ENCODE measurements at places on chromosomes 13 and 19. TPM values are rescaled to one million over a fixed set of nuclear protein-coding genes. Genes with fewer than 3 reads are reported as not detected.

GRCh38 chr13:109293166-109293565 is 493.2 kb downstream of the IRS2 start:
- no peak for DNase-seq

- DNase-seq, result peak; percentile 86
Observed at GRCh38 chr13:103883164-103883563, 816.9 kb upstream of the SLC10A2 start.

DNA sequence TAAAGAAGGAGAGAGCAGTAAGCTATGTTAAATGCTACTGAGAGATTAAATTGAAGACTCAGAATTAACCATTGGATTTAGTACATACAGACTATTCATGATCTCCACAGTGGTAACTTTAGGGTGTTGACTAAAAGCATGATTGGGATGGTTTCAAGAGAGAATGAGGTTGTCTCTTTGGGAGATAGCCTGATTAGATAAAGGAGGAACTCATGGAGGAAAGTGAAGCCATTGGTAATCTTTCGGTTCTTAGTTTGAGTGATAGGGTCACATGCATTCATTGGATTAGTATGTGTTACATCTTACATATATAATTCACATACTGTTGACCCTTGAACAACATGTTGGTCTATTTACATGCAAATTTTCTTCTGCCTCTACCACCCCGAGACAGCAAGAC is 18.8 kb upstream of the KL start:
- no peak for DNase-seq

DNA sequence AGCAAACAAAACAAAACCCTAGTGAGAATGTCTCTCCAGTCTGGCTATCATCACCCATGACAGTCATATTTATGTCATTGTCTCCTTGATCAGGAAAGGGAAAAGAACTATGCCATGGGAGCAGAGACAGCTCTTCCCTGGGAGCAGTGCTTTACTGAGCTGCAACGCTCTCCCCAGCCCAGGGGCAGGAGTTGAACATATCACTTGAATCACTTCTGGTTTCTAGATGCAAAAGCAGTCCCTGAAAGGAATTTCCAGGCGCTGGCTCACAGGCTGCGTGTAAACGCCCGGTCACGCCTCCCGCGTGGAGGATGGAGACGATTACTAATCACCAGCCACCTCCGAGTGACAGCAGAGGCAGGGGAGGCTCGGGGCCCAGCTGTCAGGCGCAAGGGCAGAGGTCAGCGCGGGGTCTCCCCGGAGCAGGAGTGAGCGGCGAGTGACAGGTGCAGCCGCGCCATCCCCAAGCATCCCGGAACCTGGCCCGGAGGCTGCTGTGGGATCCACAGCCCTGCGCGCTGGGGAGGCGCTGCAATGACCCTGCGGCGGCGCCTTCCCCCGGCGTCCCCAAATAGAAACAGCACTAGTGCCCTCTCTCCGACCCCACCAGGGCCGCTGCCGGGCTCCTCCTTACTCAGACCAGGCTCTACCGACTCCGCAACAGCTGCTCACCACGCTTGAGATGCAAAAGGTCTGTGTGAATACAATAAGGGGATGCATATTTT is 23.5 kb upstream of the DCLK1 start:
- DNase-seq, result peak; percentile 69

- DNase-seq, result peak; percentile 62
Observed at GRCh38 chr19:5578097-5578846, 10.5 kb upstream of the TINCR start.

- no peak for DNase-seq
Observed at GRCh38 chr13:46334035-46334822, 52.8 kb downstream of the RUBCNL start.

- DNase-seq, result no peak
Observed at GRCh38 chr19:7318176-7318575, 24.0 kb upstream of the INSR start.

GRCh38 chr13:24187185-24187584 is 26.7 kb downstream of the SPATA13 start:
- DNase-seq, result no peak

DNA sequence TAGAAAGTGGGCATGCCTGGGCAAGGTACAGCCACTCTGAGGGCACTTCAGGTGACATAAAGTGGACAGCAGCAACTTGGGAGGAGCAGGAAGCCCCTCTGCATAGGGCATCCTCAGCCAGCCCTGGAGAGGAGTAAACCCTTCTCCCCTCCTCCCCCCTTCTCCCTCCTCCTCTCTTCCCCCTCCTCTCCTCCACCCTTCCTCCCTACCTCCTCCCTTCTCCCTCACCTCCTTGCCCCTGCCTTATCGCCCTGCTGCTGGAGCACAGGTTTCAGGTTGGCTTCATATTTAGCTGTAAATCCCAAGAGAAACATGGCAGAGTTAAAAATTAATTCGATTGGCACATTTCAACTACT is 30.5 kb upstream of the ATP12A start:
- DNase-seq, result no peak

GRCh38 chr19:56611288-56611687 is 16.2 kb downstream of the ZNF71 start:
- no peak for DNase-seq

GRCh38 chr19:16532440-16533234 is 9.6 kb downstream of the CHERP start:
- DNase-seq, result peak; percentile 37

DNA sequence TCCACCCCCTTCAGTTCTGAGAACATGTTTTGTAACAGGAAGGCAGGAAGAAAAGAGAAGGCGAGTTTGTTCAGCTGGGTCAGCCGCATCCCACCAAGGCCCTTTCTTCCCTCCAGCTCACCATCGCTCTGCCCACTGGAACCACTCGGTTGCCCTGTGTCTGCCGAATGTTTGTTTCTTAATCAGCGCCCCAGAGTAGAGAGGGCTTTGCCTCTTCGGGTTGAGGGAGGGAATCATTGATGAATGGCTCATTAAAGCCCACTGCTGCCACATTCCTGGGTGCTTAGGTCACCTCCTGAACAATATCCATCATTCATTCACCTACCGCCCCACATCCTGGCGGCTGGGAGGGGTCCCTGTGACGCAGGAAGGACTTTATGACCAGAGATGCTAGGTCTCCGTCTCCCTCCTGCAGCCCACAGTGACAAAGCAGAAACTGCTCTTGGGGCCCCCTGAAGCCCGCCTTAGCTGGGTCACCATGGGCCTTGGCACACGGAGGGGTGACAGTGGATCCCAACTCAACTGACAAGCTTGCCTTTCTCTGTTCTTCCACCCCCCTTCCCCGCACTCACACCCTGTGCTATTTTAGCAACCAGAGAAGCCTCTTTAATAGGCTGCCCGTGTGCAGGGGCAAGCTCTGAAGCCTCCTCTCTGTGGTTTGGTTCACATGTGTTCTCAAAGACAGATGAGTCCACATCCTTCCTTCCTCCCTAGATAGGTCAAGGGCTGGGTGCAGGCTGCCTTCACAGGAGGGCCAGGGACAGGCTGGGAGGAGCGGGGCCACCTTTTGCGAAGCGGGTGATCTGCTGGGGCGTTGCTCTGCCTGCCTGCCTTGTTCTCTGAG is 46.2 kb downstream of the ACTN4 start:
- DNase-seq, result peak; percentile 52

DNA sequence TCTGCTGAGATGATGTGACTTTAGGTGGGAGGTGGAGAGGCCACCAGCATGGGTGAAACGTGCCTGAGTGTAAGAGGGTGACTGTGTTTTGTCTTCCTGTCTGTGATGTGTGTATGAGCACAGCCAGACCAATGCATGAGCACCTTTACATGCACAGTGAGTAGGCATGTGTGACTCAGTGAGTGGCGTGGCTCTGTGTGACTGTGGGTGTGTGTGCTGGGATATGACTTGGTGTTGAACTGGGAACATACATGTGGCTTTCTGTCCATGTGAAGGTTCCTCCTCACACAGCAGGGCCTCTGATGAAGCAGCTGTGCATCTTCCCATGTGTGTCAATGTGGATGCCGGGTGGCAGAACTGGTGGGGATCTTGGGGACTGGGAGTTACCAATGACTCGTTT is 19.9 kb upstream of the LGALS13 start:
- DNase-seq, result no peak

- peak; percentile 30 for DNase-seq
Observed at GRCh38 chr19:46718157-46718933, 1.4 kb upstream of the PRKD2 start.

DNA sequence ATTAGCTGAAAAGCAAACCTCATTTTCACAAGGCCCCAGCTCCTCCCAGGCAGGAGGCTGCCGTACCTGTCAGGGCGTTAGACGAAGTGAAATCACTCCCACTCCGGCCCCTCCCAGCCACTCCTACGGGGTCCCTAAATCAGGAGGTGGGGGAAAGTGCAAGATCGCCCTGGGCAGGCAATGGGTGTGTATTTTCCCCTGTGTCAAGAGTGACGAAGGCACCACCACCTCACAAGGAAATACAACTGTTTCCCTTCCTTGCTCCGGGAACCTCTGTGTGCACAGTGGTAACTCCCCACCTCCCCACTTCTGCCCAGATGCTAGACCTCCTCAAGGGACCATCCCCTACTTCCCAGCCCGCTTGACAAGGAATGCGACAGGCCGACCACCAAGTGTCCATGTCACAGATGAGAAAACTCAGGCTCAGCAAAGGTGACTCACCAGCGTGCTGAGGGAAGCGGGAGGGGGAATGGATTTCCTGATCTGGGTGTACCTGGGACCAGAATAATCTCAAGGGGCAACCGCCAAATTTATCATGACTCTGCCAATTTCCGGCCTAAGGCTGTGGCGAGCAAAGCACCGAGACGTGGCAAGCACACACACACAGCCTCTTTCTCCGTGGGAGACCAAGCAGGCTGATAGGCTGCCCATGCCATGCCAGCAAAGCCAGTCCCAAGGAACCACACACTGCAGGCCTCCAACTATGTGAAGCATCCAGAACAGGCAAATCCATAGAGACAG is 7.3 kb downstream of the PPP6R1 start:
- no peak for DNase-seq

Gene CEACAM1
- total RNA-seq, result 3.4 TPM

Gene CYP4F12
- 7.9 TPM for total RNA-seq

Gene FCGBP
- total RNA-seq, result 32.8 TPM

Gene ZNF90
- 2.5 TPM for total RNA-seq

Gene LILRB3
- 5.2 TPM for total RNA-seq

Gene GJB6
- not detected for total RNA-seq

Gene AMER2
- total RNA-seq, result not detected
